ENCODE measurements at places on chromosomes 3 and 15.

- no peak for DNase-seq
These were observed 1063.1 kb downstream of the NTRK3 start for GRCh38 chr15:87193481-87193880.

DNA sequence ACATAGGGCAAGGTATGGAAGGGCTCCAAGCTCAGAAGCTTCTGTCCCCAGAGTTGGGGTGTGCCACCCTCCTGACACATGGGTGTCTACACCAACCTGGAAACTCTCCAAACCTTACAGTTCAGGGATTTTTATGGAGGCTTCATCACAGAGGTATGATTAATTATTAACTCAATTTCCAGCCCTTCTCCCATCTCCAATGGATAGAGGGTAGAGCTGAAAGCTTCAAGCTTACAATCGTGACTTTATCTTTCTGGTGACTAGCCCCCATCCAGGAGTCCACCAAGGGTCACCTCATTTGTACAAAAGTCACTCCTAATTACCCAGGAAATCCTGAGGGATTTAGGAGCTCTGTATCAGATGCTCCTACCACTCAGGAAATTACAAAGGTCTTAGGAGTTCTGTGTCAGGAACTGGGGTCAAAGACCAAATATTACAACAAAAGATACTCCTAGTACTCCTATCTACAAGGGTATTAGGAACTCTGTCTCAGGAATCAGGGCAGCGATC is 62.7 kb downstream of the TFDP2 start:
- no peak for DNase-seq

DNA sequence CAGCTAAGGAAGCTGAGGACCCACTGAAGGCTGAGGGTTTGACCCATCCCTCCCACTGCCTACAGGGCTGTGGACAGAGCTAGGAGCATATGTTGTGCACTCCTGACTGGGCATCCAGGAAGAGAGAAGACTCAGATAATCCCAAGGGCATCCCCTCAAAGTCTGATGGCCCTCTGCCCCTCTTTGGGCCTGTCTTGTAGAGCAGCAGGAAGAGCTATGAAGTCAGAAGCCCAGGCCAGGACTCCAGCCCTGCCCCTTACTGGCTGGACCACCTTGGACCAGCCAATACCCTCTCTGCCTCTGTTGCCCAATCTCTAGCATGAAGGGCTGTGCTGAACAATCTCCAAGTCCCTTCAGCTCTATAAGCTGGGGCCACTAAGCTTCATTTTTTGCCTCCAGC is 210.8 kb downstream of the RPLP1 start:
- DNase-seq: no peak

DNA sequence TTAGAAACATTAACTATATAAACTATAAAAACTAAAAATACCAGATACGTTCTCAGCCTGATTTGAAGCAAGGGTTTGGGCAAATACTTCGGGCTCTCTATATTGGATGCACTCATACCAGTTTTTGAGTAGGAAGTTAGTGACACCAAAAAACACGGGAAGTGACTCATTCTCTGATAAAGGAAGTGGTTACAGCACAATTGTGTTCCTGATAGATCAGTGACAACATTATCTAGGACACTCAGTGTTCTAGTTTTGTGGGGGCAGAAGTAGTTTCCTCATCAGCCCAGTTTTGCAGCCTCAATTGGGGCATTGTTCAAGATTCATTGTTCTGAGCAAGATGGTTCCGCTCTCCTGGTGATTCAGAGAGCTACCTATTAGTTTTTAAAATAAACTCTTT is 469.6 kb upstream of the DPPA4 start:
- DNase-seq: peak; percentile 61

- no peak for DNase-seq
These were observed 205.9 kb downstream of the MBNL1 start for GRCh38 chr3:152474585-152474984.

GRCh38 chr3:186185194-186185787 is 76.4 kb upstream of the ETV5 start:
- no peak for DNase-seq

DNA sequence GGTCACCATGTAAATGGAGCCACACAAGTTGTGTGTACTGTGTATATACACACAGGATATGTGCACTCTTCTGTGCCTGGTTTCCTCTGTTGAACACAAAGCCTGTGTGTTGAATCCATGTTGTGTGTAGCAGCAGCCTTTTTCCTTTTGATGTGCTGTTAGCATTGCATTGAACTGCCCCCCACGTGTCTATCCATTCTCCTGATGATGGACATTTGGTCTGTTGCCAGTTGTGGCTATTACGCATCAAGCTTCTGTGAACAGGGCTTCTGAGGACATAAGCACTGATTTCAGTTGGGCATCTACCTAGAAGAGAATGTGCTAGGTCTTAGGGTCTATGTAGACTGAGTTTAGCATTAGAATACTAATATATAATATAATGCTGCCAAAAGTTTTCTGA is 77.4 kb downstream of the LSM3 start:
- no peak for DNase-seq

GRCh38 chr15:67173005-67173404 is 81.5 kb downstream of the AAGAB start:
- no peak for DNase-seq

GRCh38 chr3:138367911-138368310 is 19.5 kb downstream of the MRAS start:
- DNase-seq: no peak

- DNase-seq: no peak
These were observed 18.7 kb downstream of the CTSH start for GRCh38 chr15:78925956-78926743.

GRCh38 chr3:53092942-53093341 is 37.3 kb downstream of the RFT1 start:
- DNase-seq: no peak

GRCh38 chr3:28791713-28792255 is 443.2 kb upstream of the AZI2 start:
- DNase-seq: no peak

DNA sequence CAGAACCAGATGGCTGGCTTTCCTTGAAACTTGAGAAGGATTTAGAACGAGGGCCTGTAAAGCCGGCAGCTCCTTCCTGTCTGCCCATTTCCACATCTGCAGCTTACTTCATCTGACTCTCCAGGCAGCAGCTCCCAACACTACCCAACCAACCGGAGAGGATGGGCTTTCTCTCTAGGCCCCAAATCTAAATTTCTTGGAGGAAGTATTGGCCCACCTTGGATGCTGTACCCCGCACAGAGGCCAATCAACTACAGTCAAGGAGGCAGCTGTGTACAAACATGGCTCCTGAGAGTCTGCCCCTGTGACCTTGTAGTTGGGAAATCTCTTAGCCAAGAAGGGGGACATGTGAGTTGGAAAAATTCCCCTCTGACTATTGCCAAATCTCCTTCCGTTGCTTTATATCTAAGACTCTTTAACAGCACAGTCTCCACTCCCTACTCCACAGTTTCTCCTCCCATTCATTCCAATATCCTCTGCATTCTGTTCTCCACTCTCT is 8.0 kb upstream of the ACAP2 start:
- DNase-seq: no peak

DNA sequence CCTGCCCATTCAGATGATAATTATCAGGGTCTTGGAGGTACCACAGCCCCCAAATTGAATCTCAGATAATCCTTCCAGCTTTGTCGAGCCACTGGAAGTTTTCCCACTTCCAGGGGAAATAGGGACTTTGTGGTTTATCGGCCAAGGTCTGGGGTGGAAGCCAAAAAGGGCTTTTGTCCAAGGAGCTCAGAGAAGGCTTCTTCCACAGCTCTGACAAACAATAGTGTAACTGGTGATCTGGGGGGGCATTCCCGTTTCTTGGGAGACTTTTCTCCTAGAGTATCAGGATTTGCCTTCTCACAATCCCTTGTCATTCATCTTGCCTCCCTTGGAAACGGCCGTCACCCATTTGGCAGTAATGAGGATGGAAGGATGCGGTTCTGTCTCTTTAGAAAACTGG is 18.4 kb downstream of the SRGAP3 start:
- no peak for DNase-seq

- DNase-seq: no peak
These were observed 220.1 kb downstream of the BCHE start for GRCh38 chr3:165617134-165617533.

GRCh38 chr3:152198665-152199064 is 70.1 kb upstream of the MBNL1 start:
- DNase-seq: no peak

DNA sequence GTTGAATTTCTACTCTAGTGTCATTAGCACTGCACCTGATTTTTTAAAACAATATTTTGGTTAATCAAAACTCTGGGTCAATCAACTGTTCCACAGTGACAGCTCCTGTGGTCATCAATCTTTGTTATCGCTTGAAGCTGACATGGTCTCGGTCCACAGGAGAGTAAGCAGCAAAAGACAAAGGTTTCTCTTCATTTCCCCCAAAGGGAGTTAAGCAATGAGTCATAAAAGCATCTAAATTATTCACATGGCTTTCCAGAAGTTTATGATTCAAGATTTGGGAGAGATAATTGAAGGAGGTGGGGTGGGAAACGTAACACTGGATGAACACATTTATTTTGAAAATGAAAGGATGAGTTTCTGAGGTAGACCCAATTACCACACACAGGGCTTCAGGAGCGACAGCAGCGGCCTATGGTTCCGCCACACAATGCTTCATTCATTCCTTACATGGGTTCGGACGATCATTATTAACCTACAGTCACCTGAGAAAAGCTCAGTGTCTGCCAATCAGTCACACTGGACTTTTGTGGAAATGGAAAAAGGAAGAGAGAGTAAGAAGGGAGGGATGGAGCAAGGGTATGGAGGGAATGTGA is 505.1 kb downstream of the FHIT start:
- no peak for DNase-seq

DNA sequence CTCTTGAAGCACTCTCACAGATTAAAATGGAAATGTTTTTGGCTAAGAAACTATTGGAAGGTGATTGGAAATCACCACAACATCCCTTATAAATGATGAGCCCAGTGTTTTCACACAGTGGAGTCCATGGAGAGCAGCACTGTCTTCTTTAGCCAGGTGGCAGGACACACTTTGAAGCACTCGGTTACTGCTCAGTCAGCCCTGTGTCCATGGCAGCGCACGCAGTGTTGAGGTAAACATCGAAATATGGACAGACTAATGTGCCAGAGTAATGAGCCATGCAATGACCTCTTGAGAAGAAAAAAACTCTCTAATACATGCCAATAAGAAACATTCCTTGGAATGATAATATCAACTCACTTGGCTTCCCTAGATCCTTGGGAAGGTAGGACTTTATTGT is 66.6 kb downstream of the TGFBR2 start:
- DNase-seq: no peak

DNA sequence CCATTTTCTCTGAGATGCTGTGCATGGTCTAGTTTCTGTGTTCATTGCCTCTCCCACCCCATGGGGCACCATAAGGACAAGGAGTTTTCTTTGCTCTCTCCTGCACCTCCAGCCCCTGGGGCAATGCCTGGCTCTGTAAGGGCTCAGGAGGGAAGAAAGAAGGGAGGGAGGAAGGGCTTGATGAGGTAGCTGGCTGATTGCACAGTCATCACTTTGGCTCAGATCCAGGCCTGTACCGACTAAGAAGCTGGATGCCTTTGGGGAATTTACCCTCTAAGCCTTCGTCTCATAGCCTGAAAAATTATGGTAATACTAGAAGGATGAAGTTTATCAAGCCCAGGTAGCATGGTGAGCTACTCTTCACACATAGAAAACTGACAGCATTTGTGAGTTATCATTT is 382.9 kb downstream of the GABRG3 start:
- no peak for DNase-seq

DNA sequence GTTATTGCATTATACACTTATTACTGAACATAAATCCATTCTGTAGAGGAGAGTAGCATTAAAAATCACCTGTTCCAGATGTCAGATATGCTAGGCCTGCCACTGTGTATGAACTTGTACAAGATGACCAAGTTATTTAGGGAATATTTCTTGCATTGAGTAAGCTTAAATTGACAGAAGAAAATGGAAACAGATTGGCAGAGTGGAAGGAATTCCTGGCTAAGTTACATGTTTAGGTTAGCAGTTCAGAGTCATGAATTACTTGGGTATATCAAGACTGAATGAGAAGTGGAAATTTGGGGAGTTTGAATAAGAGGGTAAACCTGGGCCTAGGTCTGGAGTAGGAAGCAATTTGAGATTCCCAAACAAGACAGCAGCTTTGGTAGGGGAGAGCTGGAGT is 44.6 kb downstream of the ARHGAP31 start:
- DNase-seq: no peak
